ENCODE measurements at places on chromosomes 7 and 10. TPM values are rescaled to one million over a fixed set of nuclear protein-coding genes. Genes with fewer than 3 reads are reported as not detected.

- DNase-seq = no peak
These were observed 55.1 kb upstream of the KDM7A start for GRCh38 chr7:140231771-140232491.

DNA sequence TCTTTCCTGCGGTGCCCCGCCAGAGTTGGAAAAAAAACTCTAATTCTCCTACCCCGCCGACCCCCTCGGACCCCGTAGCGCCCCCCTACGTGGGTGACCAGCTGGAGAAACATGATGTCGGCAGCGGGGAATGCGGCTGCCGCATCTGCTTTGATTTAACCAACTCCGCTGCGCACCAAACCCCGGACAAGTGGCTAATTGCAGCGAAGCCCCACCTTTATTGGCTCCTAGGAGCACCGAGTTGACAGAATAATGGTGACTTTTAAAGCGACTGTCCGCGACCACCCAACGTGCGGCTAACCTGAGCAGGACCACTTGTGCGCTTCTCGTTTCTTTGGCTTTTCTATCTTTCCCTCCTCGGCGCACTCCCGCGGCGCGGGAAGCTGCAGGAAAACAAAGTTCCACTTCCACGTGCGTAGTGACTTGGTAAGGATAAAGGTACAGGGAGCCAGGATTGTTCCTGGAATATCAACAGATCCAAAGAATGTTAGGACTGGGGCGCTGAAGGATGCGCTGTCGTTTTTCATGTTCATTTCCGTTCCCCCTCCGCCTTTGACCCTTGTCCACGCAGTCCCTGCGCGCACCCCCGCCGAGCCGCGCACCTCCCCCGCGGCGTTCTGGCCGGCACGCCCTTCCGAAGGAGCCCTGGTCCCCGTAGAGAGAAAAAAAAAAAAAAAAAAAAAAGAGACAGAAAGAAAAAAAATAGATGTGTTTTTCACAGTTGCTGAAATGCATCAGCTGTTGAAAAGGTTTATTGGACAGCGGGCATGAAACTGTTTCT is 1.4 kb downstream of the WNT16 start:
- DNase-seq = no peak

EGFR gene
- not detected for total RNA-seq

RSU1 gene
- total RNA-seq = 74.1 TPM

PNLIPRP2 gene
- not detected for total RNA-seq

- no peak for DNase-seq
These were observed 13.5 kb downstream of the CCM2 start for GRCh38 chr7:45013465-45013967.
